Fibroblast of skin of scalp (primary cell): ENCODE measurements at places on chromosomes 12 and 14.

DNA sequence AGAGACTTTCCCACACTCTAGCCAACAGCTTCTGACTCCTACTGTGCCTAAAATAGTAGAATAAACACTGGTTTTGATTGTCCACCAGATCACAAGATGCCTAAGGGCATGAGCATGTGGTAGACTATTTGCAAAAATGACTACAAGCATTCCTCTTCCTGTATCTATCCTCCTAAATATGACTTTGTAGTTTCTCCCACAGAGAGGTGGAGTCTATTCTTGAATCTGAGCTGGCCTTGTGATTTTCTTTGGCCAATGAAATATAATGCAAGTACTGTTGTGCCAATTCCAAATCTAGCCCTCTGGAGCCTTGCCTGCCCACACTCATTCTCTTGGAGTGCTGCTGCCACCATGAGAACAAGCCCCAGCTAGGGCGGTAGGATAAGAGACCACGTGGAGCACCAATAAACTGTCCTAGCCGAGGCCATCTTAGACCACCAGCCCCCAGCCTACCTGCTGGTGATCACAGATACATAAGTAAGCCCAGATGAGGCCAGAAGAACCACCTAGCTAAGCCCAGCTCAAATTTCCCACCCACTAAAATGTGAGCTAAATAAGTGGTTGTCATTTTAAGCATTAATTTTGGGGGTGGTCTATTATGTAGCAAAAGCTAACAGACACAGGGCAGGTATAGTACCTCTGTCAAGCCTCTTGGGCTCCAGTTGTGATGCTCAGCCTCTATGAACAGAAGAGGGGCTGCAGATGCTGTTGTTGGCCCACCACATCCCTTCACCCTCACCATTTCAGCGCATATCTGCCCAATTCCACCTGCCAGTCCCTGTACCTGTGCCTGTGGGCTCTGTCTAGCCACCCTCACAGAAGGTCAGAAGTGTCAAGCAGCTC, 17.9 kb downstream of the ZFP36L1 start:
- DNase-seq = peak; percentile 87

- DNase-seq = no peak
Measured at GRCh38 chr12:115811045-115811444, 466.4 kb downstream of the MED13L start.

DNA sequence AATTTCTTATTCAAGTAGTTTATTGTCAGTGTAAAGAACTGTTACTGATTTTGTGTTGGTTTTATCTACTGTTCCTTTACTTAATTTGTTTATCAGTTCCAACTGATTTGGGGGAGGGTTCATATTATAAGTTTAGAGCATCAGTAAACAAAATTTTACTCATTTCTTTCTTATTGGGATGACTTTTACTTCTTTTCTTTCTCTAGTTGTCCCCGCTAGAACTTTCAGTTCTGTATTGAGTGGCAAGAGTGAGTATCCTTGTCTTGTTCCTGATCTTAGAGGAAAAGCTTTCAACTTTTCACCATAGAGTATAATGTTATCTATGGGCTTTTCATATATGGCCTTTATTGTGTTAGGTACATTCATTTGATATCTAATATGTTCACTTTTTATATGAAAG, 584.1 kb downstream of the LRFN5 start:
- DNase-seq = no peak

- no peak for DNase-seq
Measured at GRCh38 chr12:449203-449602, 10.5 kb upstream of the B4GALNT3 start.

- DNase-seq = no peak
Measured at GRCh38 chr12:99911967-99912366, 72.8 kb downstream of the ANKS1B start.

GRCh38 chr14:76434220-76434619, 58.3 kb downstream of the ESRRB start:
- DNase-seq = no peak

- peak; percentile 23 for DNase-seq
Measured at GRCh38 chr14:52119030-52119429, 50.2 kb upstream of the NID2 start.

DNA sequence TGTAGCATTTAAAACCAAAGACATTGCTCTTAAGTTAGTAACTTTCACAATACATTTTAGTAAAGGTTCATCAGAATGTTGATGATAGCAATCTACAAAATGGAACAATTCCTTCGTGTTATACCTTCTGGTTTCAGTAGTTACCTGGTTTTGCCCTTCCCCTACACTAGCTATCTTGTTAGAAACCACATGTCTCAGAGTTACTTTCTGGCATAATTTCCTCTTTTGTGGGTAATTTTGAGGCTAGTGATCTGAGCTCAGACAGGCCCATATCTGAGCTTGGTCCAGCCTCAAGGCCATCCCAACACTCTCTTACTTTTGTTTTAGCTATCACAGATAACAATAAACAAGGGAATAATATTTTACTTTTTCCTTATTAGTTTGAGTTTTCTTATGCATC, 196.9 kb downstream of the KITLG start:
- no peak for DNase-seq

- DNase-seq = no peak
Measured at GRCh38 chr14:75487155-75487671, 35.1 kb upstream of the BATF start.

DNA sequence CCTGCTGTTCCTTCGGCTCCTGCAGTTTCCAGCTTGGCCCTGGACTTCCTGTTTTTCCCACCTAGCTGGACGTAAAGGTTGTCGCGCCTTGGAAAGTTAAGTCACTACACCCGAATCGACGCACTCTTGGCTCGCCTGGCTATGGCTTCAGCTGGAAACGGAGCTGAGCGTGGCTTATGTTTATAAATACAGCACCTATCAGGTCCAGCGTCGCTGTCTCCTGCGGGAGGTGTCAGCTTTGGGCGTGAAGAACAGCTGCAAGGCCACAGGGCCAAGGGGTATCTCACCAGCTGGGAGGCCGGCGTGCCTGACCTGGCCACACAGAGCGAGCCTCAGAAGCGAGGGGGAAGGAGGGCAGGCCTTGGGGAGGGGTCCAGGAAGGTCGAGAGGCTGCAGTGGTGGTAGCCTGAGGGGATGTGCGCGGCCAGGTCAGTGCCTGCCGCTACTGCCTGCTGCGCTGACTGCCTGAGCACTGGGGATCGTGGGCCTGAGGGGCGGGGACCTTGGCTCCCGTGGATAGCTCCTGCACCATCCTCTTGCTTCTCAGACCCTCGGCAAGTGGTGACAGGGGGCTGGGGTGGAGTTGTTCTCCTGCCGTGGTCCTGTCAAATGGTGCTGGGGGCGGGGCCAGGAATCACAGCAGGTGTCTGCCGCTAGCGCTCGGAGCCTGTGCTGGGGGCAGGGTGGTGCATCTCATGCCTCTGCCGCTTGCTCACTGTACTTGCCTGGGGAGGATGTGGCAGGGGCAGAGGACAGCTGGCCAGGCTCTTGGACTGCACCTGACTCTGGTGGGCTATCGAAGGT, 12.5 kb downstream of the PACS2 start:
- DNase-seq = no peak
